ENCODE measurements at places on chromosomes 2 and 18. TPM values are rescaled to one million over a fixed set of nuclear protein-coding genes. Genes with fewer than 3 reads are reported as not detected.
A peak's percentile ranks its signal among the peaks of the same experiment; 100 is the strongest.

The TRIM43B gene
- total RNA-seq: not detected

DNA sequence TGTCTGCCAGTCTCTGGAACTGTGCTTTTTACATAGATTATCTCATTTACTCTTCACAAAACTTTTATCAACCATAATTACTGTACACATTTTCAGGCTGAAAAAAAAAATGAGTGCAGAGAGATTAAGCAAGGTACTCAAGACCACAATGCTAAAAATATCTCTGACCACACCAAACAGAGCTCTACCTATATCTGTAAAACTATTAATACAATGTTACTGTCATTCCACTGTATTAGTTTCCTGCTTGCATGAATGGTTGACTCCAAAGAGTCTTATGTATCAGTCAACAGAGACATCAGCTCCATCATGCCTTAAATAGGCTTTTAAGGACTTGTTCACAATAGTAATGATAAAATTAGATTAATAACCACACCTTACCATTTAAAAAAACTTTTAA, 134.7 kb upstream of the CCDC150 start:
- DNase-seq: no peak

- no peak for DNase-seq
Observed at GRCh38 chr2:186560254-186560653, 29.6 kb upstream of the ITGAV start.

GRCh38 chr18:650428-650858, 7.0 kb upstream of the TYMS start:
- DNase-seq: no peak

DNA sequence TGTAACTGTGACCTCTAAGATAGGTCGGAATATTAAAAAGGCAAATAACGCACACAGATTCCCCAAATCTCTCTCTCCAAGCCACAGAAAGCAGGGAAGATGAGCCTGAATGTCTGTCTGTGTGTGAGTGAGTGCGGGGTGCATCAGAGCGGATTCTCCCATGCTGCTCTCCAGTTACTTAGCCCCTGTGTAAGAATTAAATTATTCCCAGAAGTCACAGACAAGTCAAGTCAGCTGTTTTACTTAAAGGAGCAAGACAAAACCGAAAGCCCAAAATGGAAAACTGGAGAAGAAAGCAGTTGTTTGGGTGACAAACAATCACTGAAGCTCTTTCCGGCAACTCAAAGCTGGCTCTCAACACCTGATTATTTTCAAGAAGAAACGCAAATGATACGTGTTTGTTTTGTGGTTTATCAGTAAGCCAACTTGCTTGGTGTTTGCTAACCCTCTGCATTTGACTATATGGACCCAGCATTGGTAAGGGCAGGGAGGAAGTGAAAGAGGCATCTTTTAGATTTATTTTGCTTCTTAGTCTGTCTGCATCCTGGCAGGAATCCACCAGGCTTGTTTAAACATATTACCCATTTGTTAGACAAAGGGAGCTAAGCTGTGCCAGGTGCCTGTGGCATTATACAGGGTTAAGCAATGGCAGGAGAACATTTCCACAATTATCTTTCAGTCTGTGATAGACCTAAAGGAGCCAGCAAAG, 121.5 kb upstream of the CREB1 start:
- DNase-seq: no peak

GRCh38 chr2:175441181-175441761, 259.8 kb upstream of the ATP5MC3 start:
- DNase-seq: peak; percentile 78

DNA sequence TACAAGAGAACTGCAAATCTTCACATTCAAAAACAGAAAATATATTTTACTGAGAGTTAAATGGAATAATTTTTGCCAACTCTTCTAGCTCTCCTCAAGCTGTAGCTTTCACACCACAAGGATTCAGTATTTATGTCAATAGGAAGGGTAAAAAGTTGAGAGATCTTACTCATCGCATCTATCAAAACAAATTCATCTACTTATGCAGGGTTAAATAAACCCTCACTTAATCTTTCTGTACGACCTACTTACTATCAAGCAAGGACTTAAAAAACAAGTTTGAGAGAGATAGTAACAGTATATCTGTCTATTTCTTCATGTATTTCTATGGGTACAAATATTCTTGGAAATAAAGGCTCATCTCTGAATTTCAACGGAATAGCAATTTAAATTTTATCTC, 35.5 kb downstream of the SIGLEC15 start:
- no peak for DNase-seq

GRCh38 chr2:60366135-60366712, 187.2 kb downstream of the BCL11A start:
- no peak for DNase-seq

DNA sequence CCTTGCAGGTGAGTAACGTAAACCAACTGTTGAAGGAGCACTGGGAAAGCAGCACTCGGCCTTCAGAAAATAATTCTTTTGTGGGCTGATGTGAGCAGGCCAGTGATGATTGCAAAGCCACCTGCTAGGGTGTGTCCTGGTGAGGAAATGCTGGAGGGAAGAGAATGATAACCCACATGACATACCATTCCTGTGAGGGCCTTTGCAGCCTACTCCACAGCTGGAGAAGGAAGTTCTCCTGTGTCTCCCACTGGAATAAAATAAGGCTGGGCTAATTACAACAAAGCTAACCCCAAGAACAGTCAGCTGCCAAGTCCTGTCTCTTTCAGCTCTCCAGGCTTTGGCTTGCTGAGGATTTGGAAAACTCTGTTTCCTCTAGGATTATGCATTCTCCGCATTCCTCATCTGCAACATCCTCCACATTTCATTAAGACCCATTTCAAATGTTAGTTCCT, 16.7 kb upstream of the DSG1 start:
- DNase-seq: no peak

The MC5R gene
- total RNA-seq: not detected

DNA sequence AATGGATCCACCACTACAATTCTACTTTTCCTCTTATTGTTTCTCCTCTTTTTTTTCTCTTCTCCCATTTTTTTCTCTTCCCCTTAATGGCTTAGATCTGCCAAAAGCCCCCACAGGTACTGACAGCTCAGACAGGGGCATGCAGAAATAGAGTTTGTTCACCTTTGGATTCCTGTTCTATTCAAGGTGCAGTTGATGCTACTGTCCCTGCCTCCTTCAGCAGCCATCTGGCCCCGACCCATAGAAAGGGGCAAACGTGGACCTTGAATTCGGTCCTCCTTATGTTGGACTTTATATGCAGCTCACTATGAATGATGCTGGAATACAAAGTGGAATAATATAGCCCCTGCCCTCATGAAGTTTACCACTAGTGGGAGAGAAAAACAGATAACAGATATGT, 27.7 kb upstream of the ALK start:
- peak; percentile 55 for DNase-seq

GRCh38 chr18:3061581-3062312, 48.8 kb upstream of the LPIN2 start:
- DNase-seq: peak; percentile 86

DNA sequence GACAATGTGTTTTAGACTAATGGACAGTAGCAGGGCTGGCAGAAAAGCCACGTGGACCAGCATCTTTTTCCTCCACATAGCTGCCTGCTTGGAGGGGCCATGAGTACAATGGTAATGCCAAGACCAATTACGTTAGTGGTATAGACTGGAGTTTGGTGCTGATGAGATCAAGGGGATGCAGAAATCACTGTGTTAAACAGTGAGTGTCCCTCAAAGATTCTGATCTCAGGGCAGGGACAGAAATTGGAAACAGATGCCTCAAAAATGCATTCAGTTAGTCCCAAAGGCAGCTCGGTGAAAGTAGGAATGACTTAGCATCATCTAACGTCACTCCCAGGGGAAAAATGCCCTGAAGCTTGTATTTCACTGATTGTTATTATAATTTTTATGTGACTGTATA, 72.4 kb downstream of the SLC16A14 start:
- peak; percentile 26 for DNase-seq

The CFAP53 gene
- total RNA-seq: not detected

The AAMP gene
- 169 TPM for total RNA-seq

DNA sequence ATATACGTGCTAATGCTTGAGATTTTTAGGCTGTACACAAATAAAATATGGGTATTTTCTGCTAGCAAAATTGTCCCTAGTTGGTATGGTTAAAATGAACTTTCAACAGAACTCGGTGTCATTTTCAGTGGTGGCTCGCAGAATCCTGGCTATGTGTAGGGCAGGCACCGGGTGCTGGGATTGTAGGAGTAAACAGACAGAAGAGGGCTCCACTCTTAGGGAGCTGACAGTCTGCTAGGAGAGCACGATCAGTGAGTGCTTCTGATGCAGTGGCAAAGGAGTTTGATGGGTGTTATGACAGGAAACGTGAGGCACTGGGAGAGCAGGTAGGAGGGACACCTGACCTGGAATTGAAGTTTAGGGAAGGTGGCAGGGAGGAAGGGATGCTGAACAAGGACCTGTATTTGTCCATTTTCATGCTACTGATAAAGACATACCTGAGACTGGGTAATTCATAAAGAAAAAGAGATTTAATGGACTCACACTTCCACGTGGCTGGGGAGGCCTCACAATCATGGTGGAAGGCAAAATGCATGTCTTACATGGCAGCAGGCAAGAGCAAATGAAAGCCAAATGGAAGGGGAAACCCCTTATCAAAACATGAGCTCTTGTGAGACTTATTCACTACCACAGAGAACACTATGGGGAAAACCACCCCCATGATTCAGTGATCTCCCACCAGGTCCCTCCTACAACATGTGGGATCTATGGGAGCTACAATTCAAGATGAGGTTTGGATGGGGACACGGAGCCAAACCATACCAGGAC, 105.4 kb upstream of the LCLAT1 start:
- DNase-seq: no peak

The NGEF gene
- not detected for total RNA-seq

The ABCG5 gene
- total RNA-seq: not detected

The OTX1 gene
- 0.26 TPM for total RNA-seq

GRCh38 chr2:230097424-230097823, 28.7 kb upstream of the SLC16A14 start:
- no peak for DNase-seq

GRCh38 chr2:200618590-200619021, 32.8 kb downstream of the AOX1 start:
- peak; percentile 70 for DNase-seq

- peak; percentile 84 for DNase-seq
Observed at GRCh38 chr2:149360106-149360505, 29.7 kb downstream of the LYPD6 start.

- DNase-seq: no peak
Observed at GRCh38 chr2:31979956-31980355, 30.9 kb downstream of the MEMO1 start.

The POTEJ gene
- not detected for total RNA-seq

DNA sequence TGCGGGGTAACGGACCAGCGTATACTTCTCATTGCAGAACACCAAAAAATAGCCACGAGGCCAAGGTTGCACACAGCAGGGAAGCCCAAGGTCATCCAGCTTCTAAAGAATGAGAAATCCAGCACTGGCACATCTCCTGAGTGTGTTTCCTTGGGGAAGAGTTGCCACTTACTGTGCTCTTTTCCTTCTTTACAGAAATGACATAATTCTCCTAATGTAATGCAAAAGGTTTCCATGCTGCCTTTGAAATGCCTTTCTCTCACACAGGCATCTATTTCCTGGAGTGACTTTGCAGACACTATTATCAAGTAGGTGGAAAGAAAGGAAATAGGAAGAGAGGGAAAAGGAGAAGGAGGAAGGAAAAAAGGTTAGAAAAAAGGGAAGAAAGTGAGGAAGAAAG, 862.1 kb upstream of the CELF4 start:
- no peak for DNase-seq

GRCh38 chr2:86298411-86299390, 38.7 kb downstream of the REEP1 start:
- DNase-seq: no peak

DNA sequence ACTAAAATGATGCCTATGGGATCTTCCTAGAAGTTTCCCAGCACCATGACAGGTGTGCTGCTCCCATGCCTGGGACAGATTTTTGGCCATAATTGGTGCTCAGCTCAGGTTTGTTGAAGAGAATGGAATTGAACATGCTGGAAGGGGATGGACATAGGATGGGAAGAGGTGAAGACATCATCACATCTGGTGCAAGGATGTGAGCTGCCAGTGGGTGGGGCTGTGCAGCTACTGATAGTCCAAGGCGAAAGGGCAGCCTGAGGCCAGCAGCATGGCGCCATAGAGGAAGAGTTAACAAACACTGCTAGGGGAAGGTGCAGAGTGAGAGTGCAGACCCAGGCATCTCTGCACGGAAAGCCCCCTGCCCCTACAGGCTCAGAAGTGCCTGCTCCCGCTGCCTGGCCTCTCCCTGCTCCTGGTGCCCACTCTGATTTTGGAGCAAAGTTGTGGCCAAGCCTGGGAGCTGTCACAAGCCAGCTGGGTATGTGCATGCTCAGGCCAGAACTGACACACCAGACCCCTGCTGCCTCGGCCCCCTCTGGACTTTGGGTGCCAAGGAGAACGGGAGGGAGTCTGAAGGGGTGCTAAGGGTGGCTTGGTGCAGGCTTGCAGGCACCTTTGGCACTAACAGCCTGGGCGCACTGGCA, 178.6 kb downstream of the ZBTB7C start:
- DNase-seq: no peak

GRCh38 chr18:46711444-46711863, 45.4 kb downstream of the ST8SIA5 start:
- no peak for DNase-seq

- no peak for DNase-seq
Observed at GRCh38 chr18:63143330-63143771, 176.2 kb downstream of the BCL2 start.

DNA sequence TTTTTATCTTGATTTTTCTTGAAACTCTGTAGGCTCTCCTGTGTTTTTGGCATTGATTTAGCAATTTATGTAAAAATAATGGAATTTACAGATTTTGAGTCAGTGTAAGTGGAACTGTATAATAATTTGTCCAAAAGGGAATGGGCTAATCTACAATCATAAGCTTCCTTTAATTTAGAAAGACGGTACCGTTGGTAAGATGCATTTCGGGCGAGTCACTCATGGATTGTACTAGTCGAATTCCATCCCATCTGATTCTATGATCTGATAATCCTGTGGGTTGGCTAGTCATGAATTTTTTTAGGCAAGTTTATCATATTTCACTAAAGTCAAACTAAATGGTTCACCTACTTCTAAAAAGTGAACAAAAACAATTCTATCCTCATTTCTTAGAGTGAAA, 133.4 kb downstream of the ZNF407 start:
- no peak for DNase-seq

GRCh38 chr2:151315381-151315903, 26.0 kb upstream of the NMI start:
- DNase-seq: no peak

The FAM124B gene
- 2.3 TPM for total RNA-seq

DNA sequence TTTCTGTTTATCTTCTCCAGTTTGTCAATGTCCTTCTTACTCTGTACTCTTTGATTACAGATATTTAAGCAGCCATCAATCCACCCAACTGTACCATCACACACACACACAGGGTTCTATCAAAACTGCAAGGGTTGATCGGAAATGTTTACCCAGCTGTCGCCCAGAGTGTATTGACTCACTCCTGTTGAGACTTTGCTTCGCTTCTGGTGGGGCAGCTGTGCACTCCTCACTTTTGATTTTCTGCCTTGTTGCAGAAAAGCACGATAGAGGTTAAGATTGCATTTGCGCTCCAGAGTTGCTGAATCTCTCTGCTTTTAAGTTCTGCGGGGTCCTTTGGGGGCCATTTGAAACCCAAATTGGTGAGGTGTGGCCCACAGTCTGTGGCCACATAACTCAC, 216.2 kb downstream of the SETBP1 start:
- DNase-seq: no peak

Data from esophagus muscularis mucosa (tissue), 4 donors.